ENCODE measurements at places on chromosomes 3 and 15.

DNA sequence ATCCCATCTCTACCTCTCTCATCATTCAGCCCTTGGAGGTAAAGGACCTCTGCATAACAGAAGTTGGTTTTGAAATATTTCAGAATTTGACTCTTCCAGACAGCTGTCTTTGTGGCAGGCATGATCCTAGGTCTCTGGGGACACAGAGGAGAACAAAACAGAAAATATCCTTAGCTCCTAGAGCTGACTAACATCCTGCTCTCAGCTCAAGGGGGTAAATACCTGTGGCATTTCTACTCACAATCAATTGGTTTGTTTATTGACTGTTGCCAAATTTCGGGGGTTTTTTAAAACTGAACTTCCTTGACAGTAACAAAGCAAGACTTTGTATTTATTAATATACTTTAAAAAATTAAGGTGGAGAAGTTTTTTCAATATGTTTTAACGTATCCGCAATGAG, 78.8 kb downstream of the EOMES start:
- DNase-seq, result no peak

GRCh38 chr3:175002732-175003143, 143.6 kb downstream of the NAALADL2 start:
- peak; percentile 96 for DNase-seq

DNA sequence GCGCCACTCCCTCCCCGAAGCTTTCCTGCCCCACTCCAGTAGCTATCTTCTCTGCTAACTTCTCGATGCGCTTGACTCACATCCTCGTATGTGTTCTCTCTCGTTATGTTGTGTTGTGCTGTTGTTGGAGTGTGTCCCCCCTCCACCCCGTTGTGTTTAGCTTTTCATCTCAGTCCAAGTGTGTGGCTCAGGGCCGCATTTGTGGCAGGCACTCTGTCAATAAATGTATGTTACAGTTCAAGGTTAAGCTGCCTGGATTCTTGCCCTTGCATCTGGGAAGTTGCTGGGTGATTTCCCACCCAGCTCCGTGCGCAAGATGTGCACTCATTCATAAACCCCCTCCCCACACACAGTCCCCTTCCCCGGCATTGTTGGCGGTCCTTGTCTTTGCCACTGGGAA, 71.9 kb downstream of the PGPEP1L start:
- no peak for DNase-seq

- DNase-seq, result no peak
Observed at GRCh38 chr3:26721047-26721446, 98.5 kb downstream of the LRRC3B start.

DNA sequence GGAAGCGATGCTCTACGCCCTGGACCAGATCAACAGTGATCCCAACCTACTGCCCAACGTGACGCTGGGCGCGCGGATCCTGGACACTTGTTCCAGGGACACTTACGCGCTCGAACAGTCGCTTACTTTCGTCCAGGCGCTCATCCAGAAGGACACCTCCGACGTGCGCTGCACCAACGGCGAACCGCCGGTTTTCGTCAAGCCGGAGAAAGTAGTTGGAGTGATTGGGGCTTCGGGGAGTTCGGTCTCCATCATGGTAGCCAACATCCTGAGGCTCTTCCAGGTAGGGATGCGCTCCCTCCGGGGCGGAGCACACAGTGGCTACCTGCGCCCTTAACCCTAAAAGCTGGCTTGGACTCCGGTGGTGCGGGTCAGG, 698 bp downstream of the GRM7 start:
- no peak for DNase-seq

DNA sequence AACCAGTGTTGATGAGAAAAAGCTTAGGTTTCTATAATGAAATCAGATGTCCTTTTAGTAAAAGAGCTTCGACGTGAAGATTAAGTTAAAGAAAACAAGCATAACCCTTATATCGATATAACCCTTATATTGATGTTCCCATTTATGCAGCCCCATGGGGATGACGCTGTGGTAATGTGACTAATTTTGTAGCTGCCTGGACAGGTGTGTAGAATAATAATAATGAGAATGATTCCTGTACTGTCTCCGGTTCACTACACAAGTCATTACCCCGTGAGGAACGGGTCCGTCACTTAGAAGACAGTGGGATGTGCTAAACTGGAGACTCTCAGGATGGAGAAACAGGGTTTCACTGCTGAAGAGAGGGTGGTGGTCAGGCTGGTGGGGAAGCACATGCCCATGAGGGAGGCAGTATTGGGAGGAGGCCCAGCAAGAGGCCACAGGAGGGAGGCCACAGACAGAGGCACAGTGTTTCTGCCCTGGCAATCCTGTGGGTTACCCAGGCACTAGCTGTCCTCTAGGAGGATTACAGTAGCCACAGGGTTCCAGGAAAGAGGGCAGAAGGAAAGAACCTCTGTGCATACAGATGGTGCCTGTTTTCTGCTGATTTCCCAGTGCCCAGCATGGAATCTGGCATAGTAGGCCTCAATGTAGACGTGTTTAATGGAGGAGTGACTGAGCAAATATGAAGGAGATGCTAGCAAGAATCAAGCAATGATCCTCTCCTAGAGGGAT, 191.1 kb upstream of the TSC22D2 start:
- DNase-seq, result no peak

- DNase-seq, result no peak
Observed at GRCh38 chr3:124599779-124600693, 130.2 kb upstream of the UMPS start.

GRCh38 chr3:146577662-146578061, 27.5 kb downstream of the PLSCR5 start:
- peak; percentile 43 for DNase-seq

DNA sequence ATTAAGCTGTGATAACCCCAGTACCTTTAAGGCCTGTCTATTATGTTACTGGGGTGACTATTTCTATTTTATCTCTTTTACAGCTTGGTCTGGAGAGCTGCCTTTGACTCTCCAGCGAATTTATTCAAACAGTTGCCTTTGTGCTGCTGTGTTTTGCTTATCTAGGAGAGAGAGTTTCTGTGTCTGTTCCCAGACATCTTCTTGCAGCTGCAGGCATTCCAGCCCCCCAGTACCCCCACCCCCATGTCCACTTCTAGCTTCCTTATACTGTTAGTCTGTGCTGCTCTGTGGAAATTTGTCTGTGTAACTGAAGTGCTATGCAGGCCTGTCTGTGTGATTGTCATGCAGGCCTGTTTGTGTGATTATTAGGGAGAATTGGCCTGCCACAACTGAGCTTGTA, 713.7 kb upstream of the SEMA6D start:
- no peak for DNase-seq

DNA sequence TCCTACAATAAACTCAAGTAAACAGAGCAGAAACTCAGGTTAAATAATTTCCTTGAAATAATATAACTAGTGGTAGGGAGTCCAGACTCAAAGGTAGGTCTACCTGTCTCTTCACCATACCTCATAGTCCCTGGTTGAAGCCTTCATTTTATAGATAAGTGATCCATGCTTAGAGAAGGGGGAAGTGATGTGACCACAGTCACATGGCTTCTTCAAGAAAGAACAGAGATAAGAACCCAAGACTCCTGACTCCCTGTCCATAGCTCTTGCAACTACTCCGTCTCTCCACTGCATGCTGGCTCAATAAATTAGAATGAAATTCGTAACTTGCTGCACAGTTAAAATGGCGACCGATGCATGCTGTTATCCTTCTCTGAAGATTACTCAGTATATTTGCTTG, 11.0 kb upstream of the C15orf61 start:
- DNase-seq, result no peak

- DNase-seq, result no peak
Observed at GRCh38 chr3:10281951-10282350, 10.8 kb downstream of the GHRL start.

- DNase-seq, result no peak
Observed at GRCh38 chr3:142888099-142888480, 793 bp downstream of the PCOLCE2 start.

GRCh38 chr3:80424951-80425350, 657.2 kb upstream of the ROBO1 start:
- DNase-seq, result no peak

GRCh38 chr15:70322051-70322668, 224.4 kb upstream of the TLE3 start:
- DNase-seq, result no peak

DNA sequence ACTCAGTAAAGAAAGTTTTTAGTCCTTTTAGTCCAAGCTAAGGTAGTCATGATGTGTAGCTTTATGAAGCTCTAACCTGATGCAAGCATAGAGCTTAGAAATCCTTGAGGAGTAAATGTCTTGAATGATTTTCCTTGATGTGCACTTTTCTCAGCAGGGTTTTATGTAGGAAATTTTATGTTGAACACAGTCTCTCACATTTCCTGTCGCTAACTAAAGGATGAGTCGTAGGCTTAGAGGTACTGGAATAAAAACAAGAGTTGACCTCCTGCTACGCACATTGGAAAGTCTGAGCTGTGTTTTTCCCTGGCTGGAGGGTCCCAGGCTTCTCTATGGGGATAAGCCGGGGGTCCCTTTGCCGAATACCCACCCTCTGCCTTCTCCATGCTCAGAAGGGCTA, 34.7 kb upstream of the ZPLD1 start:
- no peak for DNase-seq

GRCh38 chr3:126343649-126344035, 13.6 kb downstream of the KLF15 start:
- no peak for DNase-seq
